ENCODE measurements at places on chromosomes 1 and 21.

DNA sequence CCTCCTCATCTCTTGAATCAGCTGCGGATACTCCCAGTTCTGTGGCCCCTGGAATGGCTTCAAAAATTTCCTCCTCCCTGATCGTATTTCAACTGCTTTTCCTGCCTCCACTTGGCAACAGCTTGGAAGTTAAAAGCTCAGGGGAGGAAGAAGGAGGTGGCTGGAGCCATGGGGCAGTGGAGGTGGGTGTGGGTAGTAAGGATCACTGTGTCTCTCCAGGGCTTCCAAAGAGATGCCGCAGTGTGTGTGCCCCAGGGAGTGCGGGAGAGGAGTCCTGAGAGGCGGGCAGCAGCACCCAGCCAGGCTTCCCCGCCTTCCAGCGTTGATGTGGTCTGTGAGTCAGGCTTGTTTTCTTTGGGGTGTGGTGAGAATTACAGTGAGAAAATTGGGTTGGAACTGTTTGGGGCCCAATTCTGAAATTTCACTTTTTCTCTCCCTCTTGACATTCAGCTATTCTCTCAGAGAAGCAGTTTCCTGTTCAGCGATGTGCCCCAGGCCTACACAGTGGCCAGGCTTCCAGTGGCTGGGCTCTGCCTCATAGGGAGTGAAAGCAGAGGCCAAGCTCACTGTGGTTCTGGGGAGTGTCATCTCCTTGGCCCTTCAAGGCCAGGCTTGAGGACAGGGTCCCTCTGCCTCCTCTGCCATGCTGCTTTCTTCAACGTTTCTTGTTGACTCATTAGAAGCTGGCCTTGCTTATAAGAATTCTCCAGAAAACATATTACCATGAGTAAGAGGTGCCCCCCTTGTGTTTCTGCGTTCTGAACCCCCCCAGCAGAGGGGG is 69.0 kb downstream of the PGM1 start:
- no peak for DNase-seq

GRCh38 chr21:36615274-36615964 is 83.5 kb upstream of the SIM2 start:
- no peak for DNase-seq

DNA sequence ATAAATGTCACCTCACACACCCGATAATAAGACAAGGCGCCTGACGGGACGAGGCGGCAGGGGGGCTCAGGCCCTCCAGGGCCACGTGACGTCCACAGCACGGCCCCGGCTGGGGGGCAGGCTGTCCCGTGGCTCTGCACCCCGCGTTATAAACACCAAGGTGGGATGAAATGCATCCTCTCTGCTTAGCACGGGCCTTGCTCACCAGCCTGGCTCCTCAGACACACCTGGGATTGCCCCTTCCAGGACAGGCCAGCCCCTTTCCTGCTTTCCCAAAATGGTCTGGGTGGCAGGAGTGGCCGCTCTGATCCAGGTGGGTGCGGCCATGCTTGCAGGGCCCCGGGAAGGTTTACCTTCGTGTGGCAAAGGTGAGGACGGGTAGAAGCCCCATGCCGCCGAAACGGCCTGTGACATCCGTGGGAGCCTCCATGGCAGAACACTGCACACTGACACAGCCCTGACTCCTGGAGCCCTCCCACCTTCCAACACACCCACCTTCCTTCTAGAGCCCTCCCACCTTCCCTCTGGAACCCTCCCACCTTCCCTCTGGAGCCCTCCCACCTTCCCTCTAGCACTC is 35.9 kb downstream of the SLC19A1 start:
- no peak for DNase-seq

DNA sequence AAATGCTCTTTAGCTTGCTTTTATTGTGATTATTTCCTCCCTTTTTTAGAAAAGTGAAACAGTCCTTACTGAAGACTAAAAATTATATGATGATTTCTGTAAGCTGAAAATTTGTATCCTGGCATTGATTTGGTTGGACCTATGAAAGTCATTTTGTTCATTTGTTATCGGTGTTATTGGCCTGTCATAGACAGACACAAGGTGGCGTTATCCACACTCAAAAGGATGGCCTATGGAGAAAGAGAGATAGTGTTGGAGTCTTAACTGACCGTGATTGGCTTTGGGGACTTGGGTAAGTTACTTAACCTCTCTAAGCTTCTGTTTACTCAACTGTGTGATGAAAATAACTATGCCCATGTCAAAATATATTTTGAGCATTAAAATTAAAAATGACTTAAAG is 203.6 kb upstream of the CHODL start:
- DNase-seq, result no peak

- no peak for DNase-seq
These were observed 16.4 kb upstream of the ATP1A1 start for GRCh38 chr1:116356673-116357072.

- DNase-seq, result no peak
These were observed 190.1 kb downstream of the HLX start for GRCh38 chr1:221069178-221069903.

DNA sequence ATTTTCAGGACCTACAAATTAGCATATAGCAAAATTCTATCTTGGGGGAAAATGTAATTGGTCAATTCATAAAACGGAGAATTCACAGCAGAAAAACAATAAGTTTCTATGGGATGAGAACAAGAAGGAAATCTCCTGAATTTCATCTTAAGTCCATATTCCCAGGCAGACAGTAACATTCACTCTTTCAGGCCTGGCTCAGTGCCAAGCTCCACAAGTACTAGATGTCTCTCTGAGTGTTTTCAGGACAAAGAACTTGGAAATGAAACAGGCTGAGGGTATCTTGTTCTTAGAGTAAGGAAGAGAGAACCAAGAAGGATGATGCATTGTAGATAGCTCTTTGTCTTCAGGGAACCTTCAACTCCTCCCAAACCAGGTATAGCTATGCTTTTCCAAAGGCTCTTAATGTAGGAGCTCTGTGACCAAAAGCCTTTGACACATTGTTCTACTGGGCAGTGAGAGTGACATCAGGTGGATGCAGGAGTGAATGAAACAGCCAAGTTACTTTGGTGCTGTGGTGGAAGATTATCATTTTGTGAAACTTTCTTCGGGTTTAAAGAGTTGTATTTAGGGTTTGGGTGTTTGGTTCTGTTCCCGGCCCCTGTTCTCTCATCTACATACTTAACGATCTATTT is 298.3 kb downstream of the GPATCH2 start:
- no peak for DNase-seq

DNA sequence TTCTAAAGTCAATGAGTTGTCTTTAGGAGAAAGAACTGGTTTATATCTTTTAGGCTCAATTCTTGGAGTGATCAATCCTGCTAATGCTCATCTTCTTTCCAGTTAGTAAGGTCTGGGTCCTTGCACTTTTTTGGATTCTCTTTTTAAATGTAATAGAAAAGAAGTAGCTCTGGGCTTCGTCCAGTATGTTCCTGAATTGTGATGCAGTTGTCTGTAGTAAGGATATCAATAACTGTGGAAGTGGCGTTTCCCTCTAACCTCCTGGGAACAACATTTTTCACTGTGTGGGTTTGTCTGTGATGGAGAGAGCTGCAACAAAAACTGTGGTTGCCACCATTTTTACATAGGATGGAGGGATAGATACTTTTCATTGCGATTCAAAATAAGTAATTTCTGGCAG is 367.2 kb downstream of the USP25 start:
- DNase-seq, result no peak

DNA sequence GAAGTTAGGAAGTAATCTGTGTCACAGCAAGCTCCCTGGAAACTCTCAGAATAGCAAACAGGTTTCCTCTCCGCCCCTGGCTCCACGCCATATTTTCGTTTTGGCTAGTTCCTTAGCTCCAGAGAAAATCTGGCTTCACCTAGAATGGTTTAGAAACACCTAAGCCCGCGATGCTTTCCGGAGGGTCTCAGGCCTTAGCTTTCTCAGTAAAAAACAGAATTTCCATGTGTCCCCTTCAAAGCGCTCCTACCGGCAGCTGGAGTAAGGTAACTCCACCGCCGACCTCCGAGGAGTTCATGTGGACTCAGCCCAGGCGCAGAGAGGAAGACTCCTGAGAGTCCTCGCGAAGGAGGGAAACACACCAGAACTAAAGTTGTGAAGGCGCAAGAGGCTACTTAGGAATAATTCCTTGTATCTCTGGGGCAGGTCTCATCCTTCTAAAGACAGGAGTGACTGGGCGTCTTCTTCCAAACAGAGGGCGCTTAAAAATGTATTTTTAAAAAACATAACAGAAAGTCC is 406 bp downstream of the KIAA0040 start:
- no peak for DNase-seq

DNA sequence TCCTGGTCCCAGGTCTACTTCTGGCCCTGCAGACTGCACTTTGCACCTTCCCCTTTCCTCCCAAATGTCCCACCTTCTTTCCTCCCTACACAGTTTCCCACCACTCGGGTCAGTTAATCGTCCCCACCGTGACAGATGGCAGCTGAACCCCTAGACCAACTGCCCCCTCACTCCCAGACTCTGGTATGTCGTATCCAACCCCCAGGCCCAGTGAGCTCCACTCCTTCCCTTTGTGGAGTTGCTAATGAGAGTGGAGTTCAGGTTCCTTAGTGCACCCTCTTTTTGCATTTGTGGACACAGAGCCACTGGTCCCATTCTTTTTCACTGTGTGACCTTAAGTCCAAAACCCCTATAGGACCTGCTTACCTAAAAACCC is 1.8 kb downstream of the MAN1C1 start:
- no peak for DNase-seq

DNA sequence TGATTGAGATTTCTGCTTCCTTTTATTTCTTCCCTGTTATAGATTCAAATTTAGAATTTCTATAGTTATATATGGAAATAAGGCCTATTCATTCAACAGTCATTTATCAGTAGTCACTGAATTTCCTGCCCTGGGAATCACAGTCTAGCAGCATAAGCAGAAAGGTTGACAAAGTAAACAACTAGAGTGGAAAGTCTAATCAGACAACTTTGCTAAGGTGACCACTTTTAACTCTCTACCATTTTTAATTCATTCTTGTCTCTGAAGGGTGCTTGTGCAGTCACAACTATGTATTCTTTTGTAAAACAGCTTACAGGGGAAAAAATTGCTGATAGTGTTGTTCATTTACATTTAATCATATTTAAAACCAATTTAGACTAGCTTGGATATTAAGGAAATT is 66.1 kb upstream of the PLA2G4A start:
- DNase-seq, result no peak

DNA sequence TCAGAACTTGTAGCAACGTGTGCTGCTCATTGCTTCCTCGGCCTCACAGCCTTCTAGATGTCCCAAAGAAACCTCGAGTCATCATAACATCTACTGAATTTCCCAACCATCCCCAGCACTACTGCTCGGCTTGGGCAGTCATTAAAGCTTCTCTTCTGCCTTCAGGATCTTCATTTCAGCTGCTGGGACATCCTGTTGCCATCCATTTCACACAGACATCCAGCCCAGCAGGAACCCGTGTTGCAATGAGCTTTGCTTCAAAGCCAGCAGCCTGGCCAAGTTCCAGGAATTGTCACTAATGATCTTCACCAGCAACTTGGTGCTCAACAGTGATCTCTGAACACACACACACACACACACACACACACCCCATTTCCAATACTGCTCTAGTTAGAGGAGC is 18.5 kb downstream of the WLS start:
- DNase-seq, result peak; percentile 55
